Activated CD8-positive, alpha-beta T cell treated with anti-CD3 and anti-CD28 coated beads, Interleukin-2, amount 10 ng/mL, durations not matched to agents 7 days and 5 days (primary cell): ENCODE measurements at places on chromosomes 11 and 22.

GRCh38 chr11:105108247-105108646, 31.3 kb downstream of the CARD18 start:
- DNase-seq = no peak

DNA sequence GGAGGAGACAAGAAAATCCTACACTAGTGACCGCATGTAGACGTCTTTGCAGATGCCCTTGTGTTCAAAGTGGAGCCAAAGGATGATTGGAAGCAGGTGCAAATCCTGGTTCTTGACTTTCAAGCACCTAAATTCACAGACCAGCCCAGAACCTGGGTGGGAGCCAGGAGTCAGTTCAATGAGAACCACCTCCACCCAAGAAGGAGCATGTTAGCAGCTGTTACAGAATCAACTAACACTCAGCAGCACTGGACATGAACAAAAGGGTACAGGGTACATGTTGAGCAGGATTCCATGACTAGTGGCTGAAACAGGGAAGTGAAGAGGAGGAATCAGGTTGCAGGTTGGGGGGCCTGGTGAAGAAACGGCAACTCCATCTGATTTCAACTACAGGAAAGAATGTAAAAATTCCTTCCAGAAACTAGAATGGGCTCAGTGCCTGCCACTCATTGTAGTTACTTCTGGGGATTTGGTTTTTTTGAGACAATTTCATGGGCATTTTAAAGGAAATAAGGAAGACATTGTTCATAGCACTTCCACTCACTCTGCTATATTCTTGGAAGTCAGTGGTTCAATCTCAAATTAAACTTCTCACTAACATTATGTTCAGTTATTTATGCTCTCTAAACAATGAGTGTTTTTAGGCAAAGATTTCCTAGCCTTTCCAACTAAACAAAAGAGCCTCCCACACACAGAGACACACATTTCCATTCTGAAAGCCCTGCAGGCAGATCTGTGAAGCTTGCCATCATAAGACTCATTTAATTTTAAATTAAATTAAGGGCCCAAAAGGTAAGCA, 173.3 kb downstream of the CADM1 start:
- no peak for DNase-seq

- no peak for DNase-seq
Observed at GRCh38 chr11:23288003-23288783, 427.9 kb upstream of the CCDC179 start.

DNA sequence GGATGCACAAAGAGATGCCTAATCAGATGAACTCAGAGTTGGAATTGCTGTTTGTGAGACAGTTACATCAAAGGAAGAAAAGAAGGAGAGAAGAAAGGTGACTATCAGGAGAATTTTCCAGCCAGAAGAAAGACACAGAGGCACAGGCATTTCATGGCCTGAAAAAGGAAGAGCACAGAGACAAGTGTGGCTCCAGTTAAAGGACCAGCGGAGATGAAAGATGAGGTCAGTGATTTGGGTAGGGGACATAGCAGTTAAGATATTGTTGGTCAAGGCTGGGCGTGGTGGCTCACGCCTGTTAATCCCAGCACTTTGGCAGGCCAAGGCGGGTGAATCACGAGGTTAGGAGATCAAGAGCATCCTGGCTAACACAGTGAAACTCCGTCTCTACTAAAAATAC, 3.4 kb upstream of the ZNF280A start:
- no peak for DNase-seq

DNA sequence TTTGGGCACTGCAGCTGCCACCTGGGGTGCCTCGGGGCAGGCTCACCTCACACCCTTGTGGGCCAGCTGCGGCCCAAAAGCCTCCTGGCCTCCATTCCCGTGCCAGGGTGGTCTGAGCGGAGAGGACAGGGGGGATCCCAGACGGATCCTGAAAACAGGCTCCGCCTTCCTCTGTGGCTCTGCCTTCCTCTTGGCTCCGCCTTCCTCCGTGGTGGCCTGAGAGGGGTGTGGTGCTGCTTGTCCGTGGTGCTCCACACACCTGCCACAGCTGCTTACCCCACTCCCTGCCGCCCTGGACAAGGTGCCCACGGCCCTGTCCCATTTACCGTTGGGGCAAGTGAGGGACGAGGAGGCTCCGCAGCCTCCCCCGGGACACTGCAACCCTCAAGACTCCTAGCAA, 23.2 kb upstream of the KCNQ1OT1 start:
- DNase-seq = no peak

GRCh38 chr11:66879000-66879399, 22.1 kb downstream of the LRFN4 start:
- no peak for DNase-seq

DNA sequence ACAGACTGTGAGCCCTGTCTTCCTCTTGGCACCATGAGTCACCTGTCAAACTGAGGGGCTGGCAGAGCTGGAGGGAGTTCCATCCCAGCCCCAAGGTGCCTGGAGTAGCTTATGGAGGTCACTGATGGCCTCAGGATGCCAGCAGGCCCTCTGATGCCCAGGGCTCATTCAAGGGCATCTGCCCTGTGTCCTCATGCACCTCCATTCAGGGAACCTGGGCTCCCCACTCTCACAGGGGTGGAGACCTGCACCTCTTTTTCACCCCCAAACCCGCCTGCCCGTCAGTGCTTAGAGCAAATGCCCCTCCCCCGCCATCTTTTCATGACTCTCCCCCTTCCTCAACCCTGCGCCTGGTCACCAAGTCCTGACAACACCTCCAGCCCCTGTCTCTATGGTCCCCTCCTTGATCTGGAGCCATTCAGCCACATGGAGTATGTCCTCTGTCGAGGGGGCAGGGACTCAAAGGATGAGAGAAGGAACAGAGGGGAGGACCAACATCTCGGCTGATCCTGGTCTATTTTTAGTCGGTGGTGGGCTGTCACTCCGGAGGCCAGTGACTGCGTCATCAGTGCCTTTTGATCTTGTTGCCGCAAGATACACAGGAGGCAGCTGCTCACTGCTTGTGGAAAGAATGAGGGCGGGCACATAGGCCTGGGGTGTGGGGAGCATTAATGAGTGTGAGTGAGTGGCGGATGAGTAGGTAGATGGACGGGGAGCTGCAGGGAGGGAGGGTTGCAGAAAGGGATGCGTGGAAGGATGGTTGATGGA, 72.2 kb downstream of the CDKN1C start:
- DNase-seq = peak; percentile 65

GRCh38 chr22:36853407-36854099, 7.3 kb upstream of the NCF4 start:
- peak; percentile 94 for DNase-seq

DNA sequence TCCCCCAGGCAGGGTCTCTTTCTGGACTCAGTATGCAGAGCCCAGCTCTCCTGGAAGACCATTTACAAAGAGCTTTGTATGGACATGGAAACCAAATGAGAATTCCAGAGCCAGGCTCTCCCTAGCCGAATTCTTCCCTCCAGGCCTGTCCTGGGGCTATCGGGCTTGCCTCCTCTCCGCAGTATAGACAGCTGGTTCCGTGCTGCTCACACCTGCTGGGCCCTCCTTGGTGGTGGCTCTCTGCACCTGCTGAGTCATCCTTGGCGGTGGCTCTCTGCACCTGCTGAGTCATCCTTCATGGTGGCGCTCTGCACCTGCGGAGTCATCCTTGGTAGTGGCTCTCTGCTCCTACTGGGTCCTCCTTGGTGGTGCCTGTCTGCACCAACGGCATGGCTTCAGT, 743.5 kb downstream of the BRD1 start:
- no peak for DNase-seq

GRCh38 chr11:126930091-126930841, 70.3 kb downstream of the KIRREL3 start:
- no peak for DNase-seq

DNA sequence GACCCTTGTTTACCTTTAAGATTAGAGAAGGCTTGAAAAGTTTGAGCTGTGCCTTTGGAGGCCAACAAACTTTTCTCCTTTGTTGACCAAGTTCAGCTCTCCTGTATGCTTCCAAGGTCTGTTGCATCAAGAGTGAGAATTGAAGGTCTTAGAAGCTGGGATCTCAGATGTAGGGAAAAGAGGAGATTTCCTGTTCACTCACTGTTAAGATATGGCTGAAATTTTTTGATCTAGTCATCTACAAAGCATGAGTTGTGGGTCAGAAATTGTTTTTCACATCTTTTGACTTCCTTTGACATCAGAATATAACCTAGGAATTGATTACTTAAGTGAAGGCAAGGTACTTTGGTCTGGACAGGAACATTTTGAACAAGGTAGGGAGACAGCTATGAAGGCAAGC, 12.1 kb downstream of the OR51B4 start:
- DNase-seq = no peak

GRCh38 chr11:117902001-117902845, 25.8 kb upstream of the FXYD6 start:
- no peak for DNase-seq

DNA sequence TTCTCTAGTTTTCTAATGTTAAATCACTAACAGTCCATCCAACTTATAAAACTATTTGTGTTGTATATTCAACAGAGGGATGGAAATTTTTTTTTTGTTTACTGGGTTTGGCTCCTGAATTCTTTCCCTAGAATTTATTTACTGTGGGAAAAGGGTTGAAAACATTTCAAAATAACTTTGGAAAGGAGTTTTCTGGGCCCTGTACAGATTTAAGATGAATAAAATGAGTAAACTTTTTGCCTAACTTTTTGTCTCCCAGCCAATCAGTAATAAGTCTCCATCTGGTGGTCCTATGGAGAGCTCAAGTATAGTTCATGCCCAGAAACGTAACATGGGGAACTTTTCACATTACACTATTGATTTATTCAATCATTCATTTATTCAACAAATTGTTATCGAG, 16.7 kb upstream of the PRSS23 start:
- DNase-seq = no peak
